ENCODE measurements at places on chromosomes 5 and 9.

GRCh38 chr9:121773286-121773953 lies 122.0 kb downstream of the DAB2IP start:
- no peak for DNase-seq

DNA sequence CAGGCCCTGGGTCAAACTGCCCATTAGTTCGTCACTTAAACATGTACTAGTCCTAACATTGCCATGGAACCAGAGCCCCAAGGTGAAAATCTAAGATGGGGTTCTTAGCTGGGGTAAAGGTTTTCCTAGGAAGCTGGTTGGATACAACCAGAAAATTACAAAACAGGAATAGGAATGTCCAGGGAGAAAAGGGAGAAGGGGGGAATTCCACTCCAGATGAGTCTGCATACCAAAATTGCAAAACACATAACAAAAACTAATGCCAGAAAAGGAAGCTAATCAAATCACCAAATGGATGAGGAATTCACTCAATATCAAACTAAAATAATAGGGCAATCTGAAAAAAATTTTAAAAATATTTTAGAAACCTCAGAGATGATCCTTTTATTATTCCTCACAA lies 396.2 kb downstream of the EFNA5 start:
- DNase-seq: no peak

DNA sequence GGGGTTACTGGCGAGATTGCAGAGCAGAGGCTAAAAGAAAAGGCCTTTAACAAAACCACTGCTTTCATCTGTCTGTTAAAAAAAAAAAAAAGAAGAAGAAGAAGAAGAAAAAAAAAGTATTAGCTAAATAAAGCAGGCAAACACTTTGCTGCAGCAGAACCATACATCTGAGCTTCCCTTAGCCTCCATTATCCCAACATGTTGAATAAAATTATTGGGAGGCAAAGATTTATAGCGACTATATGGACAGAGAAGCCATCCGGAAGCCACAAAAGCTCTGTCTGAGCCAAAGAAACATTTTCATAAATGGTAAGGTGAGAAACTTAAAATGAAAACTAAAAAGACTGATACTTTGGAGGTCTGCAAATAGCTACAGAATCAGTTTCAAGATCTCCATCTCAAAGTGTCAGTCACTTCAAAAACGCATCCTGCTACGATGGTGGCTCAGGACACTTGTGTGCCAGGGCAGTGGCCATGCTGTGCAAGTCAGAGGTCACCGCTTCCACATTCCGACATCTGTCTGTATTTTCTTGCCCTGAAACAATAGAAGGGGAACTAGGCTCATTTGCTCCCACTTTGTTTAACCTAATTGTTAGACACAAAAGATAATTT lies 9.6 kb downstream of the EFNA5 start:
- no peak for DNase-seq

- DNase-seq: no peak
Observed at GRCh38 chr5:1034421-1034905, 25.9 kb downstream of the NKD2 start.

DNA sequence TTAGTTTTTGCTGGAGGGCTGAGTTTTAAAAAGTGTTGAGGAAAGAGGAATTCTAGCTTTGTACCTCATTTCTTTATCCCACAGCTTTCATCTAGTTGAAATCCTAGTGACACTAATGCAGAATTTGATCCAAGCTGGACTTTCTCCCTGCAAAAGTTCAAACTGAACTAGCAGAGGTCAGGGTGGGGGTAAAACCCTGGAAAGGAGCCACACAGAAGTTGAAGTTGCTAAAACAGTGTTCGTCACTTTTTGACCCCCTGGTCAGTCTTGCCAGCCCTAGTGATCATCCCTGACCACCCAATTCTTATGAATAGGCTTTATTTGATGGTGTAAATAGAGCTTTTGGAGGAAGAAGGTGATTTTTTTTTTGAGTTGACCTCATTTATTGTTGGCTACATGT lies 390.4 kb downstream of the TMEM38B start:
- DNase-seq: no peak

DNA sequence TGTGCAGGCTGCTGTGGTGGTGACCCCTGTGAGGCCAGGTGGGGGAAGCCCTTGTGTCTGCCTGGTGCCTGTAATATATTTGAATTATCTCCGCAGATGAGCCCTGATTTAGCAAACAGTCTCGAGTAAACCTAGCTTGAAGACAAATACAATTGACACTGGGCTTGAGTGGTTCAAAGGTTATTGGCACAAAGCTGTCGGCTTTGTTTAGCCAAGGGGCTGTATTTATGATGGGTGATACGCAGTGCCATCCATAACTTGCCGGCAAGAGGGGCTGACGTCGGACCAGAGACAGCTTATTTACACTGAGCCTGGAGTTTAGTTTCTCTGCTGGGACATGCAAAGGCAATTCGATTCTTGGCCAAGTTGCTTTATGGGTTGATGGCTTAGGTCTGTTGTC lies 20.0 kb upstream of the PITX1 start:
- no peak for DNase-seq

GRCh38 chr5:133297293-133297692 lies 245.5 kb downstream of the HSPA4 start:
- no peak for DNase-seq

GRCh38 chr9:6929441-6930215 lies 171.9 kb downstream of the KDM4C start:
- no peak for DNase-seq

All from NCI-H1436 (cell line).